ENCODE measurements at places on chromosomes 12 and 14. TPM values are rescaled to one million over a fixed set of nuclear protein-coding genes. Genes with fewer than 3 reads are reported as not detected.

GRCh38 chr12:46558677-46559076 is 186.1 kb upstream of the SLC38A2 start:
- peak; percentile 95 for DNase-seq

The IKZF4 gene
- total RNA-seq: 0.26 TPM

DNA sequence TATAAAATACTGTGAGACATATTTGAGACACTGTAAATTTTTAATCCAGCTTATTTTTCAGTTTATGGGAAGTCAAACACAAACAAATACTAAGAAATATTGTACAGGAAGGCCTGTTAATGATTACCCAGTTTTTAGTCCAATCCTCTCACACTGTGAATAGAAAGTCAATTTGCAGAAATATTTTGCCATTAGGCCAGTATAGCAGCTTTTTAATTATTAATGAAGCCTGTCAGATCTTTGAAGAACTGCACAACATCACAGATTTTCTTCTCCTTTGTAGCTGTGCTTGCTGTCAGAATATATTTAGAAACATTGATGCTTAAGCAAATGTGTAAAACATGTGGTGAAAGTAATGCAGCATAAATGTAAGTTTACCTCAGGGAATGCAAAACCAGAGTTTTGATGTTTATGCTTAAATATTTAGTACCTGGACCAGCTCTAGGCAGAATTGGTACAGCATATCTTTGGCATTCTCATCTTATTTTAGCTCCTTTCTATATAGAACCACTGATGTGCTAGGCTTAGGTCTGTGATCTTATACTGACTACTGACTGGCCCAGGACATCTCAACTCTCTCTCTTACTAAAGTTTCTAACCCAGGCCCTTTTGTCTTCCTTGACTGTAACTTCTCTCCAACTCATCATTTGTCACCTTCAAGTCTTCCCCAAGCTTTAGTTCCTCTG is 230.8 kb upstream of the NAV3 start:
- DNase-seq: no peak

The TUBA1A gene
- total RNA-seq: 17.3 TPM

The GPR162 gene
- not detected for total RNA-seq

- no peak for DNase-seq
Measured at GRCh38 chr12:28286352-28286751, 96.1 kb downstream of the CCDC91 start.

GRCh38 chr12:52244615-52244994 is 11.6 kb downstream of the KRT7 start:
- DNase-seq: no peak

DNA sequence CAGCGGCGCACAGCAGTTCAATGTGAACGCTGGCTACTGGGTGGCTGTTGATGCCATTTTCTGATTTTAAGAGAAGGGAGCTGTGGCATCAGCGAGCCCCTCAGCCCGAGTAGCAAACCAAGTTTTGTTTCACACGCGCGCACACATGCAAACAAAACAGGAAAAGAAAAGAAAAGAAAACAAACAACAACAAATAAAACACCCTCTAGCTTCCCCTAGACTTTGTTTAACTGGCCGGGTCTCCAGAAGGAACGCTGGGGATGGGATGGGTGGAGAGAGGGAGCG is 540 bp downstream of the PAX9 start:
- DNase-seq: no peak

The KLRB1 gene
- total RNA-seq: not detected

GRCh38 chr14:56124327-56124726 is 6.1 kb downstream of the PELI2 start:
- DNase-seq: no peak

DNA sequence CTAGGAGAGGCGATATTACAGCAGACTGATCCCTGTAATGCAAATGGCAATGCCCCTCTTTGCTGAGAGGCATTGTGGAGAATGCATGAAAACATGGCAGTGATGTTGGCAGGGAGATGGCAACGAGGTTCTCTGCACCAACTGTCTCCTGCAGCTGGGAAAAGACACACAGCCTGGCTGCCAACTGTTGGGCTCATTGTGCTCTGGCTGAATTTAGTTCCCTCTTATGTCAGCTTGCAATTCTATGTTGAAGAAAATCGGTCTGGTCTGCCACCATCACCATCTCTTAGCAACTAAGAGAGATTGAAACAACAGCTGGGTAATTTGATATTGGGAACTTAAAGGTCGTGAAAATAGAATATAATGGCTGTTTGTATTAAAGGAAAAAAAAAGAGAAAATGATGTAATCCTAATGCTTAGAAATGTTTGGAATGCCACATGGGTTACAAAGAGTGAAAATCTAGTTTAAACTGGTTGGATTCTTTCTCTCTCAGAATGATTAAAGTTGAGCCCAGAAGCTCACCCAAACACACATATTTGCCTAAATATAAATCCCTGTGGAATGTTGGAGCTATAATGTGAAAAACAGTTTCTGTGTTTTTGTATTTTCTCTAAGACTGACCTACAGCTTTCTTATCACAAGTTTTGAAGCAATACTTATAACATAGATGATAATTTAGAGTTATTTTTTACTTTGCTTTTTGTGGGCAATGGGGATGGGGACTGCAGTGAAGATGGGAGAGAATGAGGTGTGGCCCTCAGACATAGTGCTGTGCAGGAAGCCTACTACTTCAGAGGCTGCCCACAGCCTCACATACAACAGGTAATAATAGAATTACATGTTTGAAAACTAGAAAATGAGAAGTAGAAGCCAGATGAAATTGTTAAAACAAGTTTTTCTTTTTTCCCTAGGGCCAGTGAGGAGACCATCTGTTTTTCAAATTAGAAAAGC is 143.7 kb downstream of the AKAP6 start:
- DNase-seq: peak; percentile 79

DNA sequence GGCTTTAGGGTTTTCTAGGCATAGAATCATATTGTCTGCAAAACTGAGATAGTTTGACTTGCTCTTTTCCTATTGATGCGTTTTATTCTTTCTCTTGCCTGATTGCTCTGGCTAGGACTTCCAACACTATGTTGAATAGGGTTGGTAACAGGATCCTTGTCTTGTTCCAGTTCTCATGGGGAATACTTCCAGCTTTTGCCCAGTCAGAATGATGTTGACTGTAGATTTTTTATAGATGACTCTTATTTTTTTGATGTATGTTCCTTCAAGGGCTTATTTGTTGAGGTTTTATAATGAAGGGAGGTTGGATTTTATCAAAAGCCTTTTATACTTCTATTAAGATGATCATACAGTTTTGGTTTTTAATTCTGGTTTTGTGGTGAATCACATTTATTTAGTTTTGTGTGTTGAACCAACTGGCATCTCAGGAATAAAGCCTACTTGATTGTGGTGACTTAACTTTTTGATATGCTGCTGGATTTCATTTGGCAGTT is 478.2 kb downstream of the TMEM117 start:
- DNase-seq: no peak

The KRT83 gene
- not detected for total RNA-seq

The WBP11 gene
- 3.7 TPM for total RNA-seq

The PRH2 gene
- total RNA-seq: not detected

- DNase-seq: no peak
Measured at GRCh38 chr12:22538311-22538710, 6.0 kb downstream of the C2CD5 start.

The CPNE6 gene
- not detected for total RNA-seq

DNA sequence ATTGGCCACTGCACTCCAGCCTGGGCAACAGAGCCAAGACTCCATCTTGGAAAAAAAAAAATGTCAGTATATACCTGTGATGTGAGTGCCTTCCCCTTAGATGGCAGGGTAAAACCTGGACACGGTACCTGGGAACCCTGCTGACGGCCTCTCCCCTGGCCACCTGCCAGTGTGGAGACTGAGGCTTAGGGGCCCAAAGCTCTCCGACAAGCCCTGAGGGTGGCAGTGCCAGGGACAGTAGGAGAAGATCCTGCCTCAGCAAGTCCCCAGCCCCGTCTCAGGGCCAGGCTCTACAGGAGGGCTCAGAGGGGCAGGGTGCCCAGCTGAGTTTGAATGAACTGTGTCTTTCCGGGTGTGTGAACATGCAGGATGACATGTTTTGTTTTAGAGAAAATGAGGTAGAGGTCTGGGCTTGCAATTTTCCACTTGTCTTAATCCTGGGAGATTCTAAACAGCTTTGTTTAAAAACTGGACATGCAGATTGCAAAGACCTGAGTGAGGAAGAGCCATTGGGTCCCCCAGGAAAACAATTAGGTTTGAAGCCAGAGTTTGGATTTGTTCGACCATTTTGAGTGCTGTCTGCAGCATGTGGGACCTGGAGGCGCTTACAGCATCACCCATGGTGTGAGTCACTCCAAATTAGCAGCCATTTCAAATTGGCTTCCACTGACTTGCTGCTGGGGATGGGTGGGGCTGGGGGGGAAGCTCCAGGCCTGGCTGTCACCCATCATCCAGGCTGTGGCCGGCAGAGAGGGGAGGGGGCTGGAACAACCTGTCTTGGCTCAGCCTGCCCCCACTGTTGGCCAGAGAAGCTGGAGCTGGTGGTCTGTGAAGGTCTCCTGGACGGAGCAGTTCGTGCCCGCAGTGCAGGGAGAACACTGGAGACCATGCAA is 10.8 kb downstream of the TSPAN9 start:
- DNase-seq: no peak

The ABCC9 gene
- 0.79 TPM for total RNA-seq

DNA sequence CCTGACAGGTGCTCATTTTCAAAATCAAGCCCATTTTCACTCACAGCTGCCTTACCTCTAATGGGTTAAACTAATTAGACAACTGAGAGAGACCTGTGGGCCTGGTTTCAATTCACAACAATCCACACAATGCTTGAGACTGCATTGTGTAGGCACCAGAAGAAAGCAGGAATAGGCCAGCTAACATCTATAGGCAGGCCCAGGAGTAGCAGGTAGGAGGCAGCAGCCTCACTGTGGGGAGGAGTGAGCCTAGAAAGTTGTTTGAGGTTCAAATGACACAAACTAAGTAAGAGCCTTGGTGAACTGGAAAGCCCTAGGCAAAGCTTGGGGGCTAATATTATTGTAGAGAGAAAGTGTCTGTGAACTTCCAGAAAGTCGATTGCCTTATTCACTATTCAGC is 289.5 kb upstream of the CCDC196 start:
- DNase-seq: no peak

The HHIPL1 gene
- total RNA-seq: 1.2 TPM

GRCh38 chr12:96120359-96121100 is 73.6 kb upstream of the ELK3 start:
- DNase-seq: no peak

GRCh38 chr12:52612431-52613383 is 5.7 kb downstream of the KRT73 start:
- no peak for DNase-seq

GRCh38 chr12:23694920-23695319 is 254.6 kb downstream of the SOX5 start:
- DNase-seq: no peak

DNA sequence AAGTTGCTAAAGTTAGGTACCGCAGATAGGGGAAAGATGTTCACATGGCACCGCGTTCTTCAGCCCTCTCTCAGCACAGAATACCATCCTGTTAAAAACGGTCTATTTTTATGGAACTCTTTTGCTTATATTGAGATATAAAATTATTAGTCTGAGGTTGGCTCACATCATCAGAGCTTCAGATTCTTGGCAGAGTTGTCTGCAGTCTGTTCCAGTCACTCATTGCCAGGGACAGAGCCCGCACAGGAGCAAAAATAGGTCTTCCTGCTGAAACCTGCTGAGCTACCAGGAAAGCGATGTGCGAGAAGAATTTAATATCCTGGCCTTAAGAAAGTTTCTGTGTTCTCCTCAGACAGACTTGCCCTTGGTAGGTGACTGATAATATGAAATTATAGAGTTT is 249.8 kb downstream of the VRK1 start:
- DNase-seq: no peak

DNA sequence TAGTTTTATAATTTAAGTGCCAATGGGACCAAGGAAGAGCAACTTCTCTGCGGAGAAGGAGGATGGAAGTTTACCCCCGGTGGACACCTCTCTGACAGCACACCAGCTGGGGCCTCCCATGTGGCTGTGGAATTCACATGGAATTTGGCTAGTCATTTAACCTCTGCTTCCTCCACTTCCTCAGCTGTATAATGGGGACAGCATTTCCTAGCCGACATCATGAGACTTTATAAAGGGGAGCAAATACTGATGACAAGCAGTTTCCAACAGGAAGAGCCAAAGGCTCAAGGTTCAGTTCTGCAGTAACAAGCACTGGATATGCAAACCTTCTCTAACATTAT is 7.5 kb downstream of the DUSP6 start:
- no peak for DNase-seq

The EMP1 gene
- 15.6 TPM for total RNA-seq

The TRIAP1 gene
- total RNA-seq: 45.2 TPM

DNA sequence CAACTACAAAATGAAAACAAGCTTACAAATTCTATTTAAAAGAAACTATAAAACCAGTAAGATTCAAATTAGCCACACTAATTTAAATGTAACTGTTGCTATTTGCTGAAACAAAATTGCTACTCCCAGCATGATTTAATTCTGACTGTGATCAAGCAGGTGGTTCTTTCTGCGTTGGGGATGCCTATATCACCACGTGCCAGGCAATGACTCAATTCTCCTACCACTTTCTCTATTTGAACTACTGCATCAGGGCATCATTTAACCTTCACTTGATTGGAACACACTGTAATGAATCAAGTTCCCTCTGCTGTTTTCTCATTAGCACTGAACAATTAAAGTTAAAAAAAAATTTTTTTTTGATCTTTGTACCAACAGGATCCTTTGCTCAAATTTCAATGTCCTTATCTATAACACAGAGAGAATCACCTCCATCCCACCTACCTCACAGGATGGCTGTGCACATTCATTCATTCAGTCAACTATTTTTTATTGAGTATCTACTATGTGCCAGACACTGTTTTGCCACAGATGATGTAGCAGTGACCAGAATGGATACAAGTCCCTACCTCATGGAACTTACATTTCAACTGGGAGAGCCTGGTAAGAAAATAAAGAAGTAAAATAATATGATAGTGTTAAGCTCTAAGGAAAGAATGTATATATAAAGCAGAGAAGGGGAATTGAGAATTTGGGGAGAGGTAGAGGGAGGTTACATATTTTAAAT is 8.0 kb upstream of the ACTN1 start:
- DNase-seq: peak; percentile 61

- peak; percentile 55 for DNase-seq
Measured at GRCh38 chr12:25972783-25973182, 14.3 kb downstream of the RASSF8 start.

GRCh38 chr14:74563586-74564159 is 48.4 kb downstream of the LTBP2 start:
- no peak for DNase-seq

DNA sequence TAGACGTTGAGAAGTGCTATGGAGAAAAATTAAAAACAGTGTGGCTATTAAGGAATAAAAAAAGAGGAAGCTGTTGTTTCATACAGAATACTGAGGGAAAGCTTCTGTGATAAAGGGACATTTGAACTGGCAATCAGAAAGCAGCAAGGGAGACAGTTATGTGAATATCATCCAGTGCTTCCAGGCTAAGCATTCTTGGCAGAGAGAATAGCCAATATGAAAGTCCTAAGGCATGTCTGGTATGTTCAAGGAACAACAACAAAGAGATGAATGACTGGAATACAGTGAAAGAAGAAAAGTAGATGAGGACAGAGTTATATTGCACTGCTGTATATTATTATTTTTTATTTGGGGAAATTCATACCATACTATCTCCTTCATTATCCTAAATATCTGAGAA is 23.9 kb downstream of the SCAF11 start:
- DNase-seq: no peak

- DNase-seq: no peak
Measured at GRCh38 chr12:115194448-115194847, 510.5 kb upstream of the TBX3 start.

The KRT85 gene
- not detected for total RNA-seq

All from bronchial epithelial cell (primary cell).